Gastroesophageal sphincter (tissue), 4 donors: ENCODE measurements at places on chromosomes 12 and 14.

DNA sequence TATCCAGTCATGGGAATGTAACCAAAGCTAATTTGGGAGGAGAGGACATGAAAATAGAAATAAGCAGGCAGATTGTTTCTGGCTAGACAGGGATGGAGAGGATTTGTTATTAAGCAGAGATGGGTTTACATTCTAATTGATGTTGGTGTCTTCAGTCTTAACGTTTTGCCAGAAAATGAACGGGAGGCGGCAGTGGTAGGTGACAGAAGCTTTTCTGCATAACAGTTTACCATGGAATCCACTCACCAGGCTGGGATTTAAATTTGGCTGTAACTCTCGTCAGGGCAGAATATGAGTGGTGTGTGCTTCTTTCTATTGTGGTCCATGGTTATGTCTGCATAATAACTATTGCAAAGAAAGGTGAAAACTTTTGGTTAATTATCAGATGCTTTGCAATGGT is 50.2 kb upstream of the OTX2 start:
- no peak for ATAC-seq

- no peak for ATAC-seq
Measured at GRCh38 chr14:105026033-105026785, 5.3 kb upstream of the CDCA4 start.

DNA sequence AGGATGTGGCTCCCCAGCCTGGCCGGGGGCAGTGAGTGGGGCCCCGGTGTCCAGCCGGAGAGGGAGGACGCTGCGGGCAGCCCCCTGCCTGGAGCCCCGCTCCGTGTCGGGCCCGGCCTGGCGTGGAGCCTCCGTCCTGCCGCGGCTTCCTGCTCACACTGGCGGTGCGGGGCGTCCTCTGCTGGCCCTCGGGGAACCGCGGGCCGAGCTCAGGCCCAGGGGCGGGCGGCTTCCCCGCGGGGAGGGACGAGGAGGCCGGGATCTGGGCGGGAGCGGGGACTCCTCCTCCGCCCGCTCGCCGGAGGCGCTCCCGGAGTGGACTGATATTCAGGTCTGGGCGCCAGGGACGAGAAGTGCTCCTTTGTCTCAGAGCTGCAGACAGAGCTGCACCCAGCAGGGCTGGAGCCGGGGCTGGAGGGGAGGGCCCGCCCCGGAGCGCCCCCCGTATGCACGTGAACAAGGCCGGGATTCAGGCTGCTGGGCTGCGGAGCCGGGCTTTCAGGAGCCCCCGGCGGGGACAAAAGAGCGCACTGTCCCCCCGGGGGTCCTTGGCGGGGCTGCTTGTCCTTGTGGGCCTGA is 2.2 kb downstream of the MMP17 start:
- ATAC-seq = peak; percentile 84

GRCh38 chr14:31927348-31927832 is 149.7 kb upstream of the ARHGAP5 start:
- peak; percentile 78 for ATAC-seq

GRCh38 chr14:26394150-26394810 is 203.6 kb downstream of the NOVA1 start:
- ATAC-seq = no peak

- ATAC-seq = no peak
Measured at GRCh38 chr14:22824711-22825359, 4.9 kb upstream of the MRPL52 start.

DNA sequence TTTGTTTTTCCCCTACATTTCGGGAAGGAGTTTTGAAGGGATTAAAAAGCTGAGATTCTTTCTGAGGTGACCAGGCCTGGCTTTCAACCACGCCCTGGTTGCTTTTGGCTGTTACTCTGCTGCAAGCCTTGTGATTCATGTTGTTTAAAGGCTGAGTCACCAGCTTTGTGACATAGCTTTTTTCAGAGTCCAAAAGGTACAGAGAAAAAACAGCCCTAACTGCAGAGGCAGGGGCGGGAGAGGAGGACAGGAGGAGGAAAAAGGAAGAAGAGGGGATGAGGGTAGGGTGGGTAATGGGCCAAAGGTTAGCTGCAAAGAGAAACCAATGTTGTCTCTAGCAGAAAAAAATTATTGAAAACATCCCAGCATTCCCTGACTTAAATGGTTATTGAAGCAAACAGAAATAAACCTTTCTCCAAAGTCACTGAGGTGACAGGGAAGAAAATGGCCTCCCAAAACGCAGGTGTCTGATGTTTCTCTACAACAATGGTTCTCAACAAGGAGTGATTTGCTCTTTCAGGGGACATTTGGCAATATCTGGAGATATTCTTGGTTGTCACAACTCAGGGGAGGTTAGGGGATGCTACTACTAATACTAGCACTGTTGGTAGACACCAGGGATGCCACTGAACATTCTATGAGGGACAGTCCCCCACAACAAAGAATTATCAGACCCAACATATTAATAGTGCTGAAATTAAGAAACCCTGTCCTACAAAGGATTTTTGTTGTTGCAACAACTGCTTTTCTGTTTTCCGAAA is 2.1 kb upstream of the UBC start:
- peak; percentile 41 for ATAC-seq

- no peak for ATAC-seq
Measured at GRCh38 chr12:122902854-122903692, 7.1 kb upstream of the VPS37B start.

DNA sequence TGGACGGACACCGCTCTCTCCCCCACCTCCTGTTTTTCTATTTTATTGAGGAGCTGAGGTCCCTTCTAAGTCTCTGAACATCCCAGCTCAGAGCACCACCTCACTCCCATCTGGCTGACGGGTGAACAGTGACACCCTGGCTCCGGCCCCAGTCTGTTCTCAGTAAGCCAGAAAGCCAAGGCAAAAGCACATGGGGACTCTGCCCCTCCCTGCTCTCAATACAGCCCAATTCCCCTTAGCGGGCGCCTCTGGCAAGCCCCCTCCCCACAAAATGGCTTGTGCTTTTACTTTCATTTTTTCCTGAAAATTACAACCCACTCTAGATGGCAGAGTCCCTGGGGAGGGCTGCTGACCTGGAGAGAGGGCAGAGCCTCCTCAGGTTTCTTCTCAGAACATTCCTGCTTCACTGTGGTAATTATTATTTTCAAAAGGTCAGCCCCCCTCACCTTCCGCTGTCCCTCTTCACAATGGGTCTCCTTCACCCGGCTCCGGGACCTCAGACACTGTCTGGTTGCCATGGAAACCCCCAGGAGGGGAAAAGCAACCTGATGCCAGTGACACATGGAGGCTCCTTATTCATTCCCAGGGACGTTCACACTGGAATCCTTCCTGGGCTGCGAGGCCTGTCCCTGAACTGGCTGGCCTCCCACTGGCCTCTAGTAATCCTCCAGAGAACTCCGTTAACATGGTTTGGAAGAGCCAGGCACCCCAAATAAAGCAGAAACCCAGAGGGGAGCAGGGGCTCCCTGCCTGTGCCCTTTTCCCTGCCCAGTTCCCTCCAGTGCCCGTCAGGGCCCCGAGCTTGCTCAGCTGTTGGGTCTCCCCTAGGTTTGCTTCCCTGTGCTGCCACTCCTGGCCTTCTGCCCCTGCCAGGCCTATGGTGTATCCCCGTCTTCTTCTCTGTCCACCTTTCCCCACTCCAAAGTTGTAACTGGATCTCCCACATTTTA is 15.9 kb downstream of the COL2A1 start:
- no peak for ATAC-seq

DNA sequence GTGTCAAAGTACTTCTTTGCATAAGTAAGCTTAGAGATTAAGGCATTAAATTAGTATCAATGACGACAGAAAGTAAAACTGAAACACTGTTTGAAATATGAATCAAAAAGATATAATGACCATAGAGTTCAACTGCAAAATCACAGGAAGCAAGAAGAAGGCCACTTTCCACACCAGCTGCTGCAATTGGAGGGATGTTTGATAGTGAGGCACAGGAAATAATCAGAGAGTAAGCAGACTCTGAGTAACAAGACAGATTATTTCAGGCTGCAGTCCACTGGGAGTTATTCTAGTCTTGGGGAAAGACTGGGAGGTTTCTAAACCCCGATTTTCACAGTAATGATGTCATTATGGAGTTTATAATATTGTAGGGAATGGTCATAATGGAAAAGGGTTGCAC is 12.9 kb downstream of the MDGA2 start:
- no peak for ATAC-seq

DNA sequence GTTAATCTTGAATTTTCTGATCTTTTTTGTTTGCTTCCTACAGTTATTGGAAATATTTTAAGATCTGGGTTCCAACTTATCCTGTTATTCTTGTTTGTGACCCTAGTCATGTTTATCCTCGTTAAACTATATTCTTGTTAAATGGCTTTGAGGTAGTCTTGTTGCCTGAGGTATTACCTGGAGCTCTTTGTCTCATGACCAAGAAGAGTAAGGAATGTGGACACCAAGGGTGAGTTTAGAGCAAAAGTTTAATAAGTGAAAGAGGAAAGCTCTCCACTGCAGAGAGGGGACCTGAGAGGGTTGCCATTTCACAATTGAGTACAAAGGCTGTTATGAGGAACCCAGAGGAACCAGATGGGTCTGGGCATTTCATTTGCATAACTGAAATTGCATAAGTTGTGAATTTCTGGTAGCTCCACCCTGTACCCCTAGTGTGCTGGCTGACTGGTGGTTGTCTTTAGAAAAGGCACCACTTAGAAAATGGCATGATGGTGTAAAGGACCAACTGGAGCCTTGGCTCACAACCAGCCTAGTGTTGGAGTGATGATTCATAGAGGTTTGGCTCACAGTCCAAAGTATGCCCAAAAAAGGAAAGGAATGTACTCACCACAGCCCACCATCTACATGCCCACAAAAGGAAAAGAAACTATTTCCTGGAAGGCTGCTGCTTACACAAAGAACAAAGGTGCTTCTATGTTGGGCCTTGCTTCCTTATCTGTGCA is 36.7 kb upstream of the RESF1 start:
- ATAC-seq = no peak

DNA sequence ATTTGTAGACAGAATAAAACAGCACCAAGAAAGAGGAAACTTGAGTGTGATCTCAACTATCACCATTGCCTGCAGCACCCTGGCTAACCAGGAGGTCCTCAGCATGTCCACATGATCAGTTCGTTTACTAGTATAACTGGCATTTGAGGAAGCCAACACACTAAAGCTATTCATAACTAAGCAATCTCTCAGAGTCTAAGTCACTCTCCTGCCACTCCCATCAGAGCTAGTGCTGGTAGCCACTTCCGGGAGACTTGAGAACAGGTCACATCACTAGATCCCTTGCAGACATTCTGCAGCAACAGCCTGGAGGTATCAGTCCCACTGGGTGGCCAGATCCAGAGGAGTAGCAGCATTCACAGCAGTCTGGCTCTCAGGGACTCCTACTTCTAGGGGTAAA is 352.9 kb upstream of the OR4E1 start:
- ATAC-seq = no peak
